Right cardiac atrium (tissue), 5 donors: ENCODE measurements at places on chromosomes 6 and 20. TPM values are rescaled to one million over a fixed set of nuclear protein-coding genes. Genes with fewer than 3 reads are reported as not detected.

DNA sequence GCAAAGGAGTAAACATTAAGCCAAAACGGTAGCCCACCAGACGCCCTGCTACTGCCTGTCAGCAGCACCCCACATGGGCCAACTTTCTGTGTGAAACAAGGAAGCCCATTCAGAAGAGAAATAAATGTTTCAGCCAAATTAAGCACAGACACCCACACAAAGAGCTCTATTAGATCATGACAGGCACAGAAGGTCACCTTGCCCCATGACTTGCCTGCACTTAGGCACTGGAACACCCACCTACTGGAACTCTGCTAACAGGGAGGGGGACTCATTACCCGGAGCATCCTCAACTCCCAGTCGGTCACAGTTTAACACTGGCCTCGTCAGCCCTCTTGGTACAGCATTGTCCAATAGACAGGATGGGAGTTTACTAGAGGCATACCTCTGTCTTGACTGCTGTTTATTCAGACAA lies 31.8 kb downstream of the GFOD1 start:
- no peak for DNase-seq

Gene MEI4
- total RNA-seq: 1.3 TPM

Gene SLC24A3
- 0.57 TPM for total RNA-seq

Gene CRISP1
- total RNA-seq: not detected

Gene SLC16A10
- 5.0 TPM for total RNA-seq

Gene DEK
- 82.5 TPM for total RNA-seq

GRCh38 chr20:10540636-10541493 lies 105.8 kb downstream of the SLX4IP start:
- no peak for DNase-seq

- no peak for DNase-seq
These were observed 14.7 kb upstream of the TNFAIP3 start for GRCh38 chr6:137852346-137852745.

Gene RBPJL
- not detected for total RNA-seq

Gene COL20A1
- not detected for total RNA-seq

GRCh38 chr20:37741570-37741969 lies 47.7 kb downstream of the CTNNBL1 start:
- DNase-seq: no peak
